ENCODE measurements at places on chromosomes 11 and 22. TPM values are rescaled to one million over a fixed set of nuclear protein-coding genes. Genes with fewer than 3 reads are reported as not detected.

The PIH1D2 gene
- total RNA-seq = 2.1 TPM

The TSPAN32 gene
- total RNA-seq = 0.81 TPM

GRCh38 chr22:39381930-39382329 is 17.6 kb upstream of the TAB1 start:
- DNase-seq = no peak

DNA sequence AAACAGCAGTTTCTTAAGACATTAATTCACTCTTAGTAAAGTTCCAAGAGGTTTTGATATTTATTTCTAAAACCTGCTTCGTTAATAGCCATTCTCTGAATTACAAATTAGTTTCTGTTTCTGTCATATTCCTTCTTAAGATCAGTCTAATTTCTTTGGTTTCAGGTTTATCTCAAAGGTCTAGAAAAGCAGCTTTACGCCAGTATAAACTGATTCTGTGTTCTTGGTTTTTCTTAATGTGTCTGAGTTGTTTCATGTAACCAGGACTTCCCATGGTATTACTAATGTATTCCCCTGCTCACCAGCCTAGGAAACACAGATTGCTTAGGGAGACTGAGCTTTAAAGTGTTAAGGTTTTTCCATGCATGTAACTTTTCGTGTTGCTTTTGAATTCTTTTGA is 6.8 kb upstream of the ACY3 start:
- DNase-seq = no peak

DNA sequence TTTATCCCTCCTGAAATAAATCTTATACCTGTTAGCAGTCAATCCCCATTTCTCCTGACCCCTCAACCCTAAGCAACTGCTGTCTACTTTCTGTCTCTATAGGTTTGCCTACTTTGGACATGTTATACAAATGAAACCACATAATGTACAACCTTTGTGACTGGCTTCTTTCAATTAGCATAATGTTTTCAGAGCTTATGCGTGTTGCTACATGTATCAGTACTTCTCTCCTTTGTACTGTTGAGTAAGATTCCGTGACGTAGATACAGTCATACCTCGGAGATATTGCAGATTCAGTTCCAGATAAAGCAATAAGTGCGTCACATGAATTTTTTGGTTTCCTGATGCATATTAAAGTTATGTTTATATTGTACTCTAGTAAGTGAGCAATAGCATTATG is 127.3 kb downstream of the MORC2 start:
- DNase-seq = no peak

- DNase-seq = peak; percentile 25
Measured at GRCh38 chr11:75499423-75500190, 26.1 kb downstream of the GDPD5 start.

DNA sequence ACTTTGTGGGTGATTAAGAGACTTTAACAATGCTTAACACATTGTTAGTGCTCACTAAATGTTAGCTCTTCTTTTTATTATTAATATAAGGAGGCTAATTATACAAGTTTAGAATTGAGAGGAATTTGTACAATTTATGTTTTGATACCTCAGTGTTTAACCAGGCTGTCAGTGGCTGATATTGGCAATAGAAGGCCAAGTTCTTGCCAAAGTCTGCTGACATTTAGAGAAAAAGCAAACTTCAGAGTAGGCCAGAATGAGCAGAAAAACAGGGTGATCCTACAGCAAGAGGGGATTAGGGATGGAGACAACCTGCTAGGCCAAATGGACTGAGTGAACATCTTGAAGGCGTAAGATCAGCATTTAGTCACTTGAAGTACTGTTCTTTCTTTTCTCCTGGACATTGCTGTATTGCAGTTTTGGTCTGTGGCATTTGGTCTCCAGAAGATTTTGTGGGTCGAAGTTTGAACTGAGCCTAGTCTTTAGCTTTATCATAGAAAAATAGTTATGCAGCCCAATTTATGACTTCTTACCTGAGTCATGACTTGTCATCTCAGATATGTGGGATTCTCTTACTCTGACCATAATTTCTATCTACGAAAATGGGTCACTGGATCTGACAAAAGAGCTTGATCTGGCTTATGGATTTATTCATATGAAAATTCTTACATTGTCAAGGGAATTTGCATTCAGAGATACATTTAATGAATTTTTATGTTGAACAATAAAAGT is 9.0 kb downstream of the TRIM44 start:
- no peak for DNase-seq

Measured in H4 (cell line).